Suppressor macrophage treated with lipopolysaccharide for 1 hour (primary cell): ENCODE measurements at places on chromosomes 6 and 20.

DNA sequence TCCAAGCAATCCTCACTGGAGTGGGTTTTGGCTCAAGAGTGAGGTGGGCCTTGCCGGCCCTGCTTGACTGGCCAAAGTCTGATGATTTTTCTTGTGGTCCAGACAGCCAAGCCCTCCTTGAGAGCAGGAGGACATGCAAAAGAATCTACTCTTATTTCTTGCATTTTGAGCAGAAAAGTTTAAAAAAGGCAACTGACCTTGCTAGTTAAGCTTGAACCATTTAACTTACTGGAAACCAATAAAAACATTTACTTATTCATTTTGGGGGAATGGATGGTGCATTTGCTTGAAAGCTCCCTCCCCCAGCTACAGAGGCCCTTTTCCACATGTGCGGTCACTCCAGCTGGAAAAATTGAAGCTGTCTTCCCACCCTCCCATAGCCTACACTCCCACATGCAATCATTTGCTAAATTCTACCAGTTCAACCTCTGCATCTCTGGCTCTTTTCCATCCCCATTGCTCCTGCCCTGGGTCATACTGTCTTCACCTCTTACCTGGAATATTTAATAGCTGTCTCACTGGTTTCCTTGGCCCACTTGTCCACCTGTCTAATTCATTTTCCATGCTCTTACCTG is 527.9 kb downstream of the DHX35 start:
- no peak for DNase-seq

- DNase-seq: peak; percentile 24
Measured at GRCh38 chr6:137637121-137637520, 142.9 kb upstream of the OLIG3 start.

- DNase-seq: no peak
Measured at GRCh38 chr6:33690766-33691165, 20.7 kb downstream of the UQCC2 start.

GRCh38 chr20:6185268-6185667 is 62.4 kb upstream of the FERMT1 start:
- DNase-seq: no peak

- DNase-seq: peak; percentile 70
Measured at GRCh38 chr20:23668477-23668951, 20.3 kb downstream of the CST4 start.

DNA sequence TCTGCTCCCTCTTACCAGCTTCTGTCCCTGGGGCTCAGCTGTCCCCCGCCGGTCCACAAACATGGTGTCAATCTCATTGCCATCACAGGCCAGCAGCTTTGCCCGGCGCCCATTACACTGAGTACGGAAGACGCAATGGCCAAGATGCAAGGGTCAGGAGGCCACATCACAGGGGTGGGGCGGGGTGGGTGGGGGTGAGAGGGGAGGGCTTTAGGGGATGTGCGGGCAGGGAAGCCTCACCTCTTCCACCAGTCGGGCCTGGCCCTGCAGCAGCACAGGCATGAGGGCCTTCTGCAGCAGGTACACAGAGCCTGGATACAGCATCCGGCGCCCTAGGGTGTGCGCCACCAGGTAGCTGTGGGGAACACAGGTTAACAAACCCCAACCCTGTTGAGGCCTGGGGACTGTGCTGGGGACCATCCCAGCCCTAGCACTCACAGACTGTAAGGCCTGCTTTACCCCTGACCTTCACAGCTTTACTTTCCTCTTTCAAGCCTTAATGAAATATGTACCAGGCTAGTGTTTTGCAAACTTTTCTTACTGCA is 10.8 kb upstream of the LY6G5C start:
- no peak for DNase-seq

- no peak for DNase-seq
Measured at GRCh38 chr6:41741625-41742490, 5.3 kb downstream of the PGC start.

DNA sequence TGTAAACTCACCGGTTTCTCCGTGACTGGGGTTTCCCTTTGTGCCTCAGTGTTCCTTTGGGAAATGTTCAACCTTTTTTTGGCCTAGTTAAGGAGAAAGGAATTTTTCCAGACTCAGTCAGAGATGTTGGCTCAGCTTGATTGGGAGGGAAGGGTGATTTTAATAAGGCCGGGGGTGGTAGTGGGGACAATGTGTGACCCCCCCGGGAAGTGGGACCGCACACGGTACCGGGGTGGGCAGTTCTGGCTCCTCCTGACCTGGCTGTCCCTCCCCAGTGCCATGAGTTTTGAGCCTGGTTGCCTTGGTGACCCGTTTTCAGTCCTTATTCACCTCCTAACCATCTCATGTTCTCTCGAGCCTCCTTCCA is 132.7 kb downstream of the SNX5 start:
- DNase-seq: no peak

DNA sequence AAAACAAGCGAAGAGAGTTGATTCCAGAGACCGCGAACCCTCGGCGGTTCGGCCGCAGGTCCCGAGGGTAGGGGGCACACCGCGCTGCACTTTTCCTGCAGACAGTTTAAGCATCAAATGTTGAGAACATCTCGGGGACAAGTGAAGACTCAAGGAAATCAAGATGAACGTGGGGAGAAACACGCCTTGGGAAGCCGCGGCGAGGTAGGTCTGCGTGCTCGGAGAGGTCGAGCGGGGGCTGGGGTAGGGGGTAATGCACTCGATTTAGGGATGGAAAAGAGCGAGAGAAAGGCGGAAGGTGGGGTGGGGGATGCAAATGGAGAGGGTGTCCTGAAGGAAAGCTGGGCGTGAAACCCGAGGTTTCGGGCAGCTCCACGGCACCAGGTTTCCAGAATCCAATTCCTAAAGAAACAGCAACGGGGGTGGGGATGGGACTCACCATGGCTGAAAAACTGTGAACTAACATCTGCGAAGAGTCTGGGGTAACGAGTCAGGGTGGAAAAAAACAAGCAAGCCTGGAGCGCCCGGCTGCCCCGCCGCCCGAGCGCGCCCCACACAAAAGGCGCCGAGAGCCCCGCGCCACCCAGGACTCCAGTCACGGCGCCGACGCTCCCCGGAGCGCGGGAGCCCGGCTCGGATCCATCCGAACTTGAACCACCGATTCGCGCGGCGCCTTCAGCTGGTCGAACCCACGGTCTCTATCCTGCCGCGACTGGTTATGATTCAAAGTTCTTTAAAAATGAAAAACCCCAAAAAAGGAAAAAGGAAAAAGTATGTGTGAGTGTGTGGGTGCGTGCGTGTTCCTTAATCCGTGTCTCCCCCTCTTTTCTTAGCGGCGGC is 3.5 kb downstream of the TFAP2A start:
- peak; percentile 41 for DNase-seq

DNA sequence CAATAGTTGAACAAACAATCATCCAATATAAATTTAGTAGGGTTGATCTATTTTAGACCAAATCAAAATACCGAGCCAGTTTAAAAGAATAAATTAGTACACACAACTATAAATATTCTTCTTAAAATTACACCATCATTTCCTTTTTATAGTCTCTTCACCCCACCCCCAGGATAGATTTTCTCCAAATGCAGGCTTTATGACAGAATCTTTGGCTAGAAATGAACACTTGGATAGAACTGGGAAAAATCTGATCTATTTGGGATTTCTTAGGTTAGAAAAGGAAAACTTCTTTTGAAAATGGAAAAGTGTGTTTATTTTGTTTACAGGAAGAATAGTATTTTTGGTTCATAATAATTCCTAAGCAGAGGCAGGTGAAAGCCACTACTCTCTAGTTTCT is 74.6 kb downstream of the HMGN3 start:
- no peak for DNase-seq

DNA sequence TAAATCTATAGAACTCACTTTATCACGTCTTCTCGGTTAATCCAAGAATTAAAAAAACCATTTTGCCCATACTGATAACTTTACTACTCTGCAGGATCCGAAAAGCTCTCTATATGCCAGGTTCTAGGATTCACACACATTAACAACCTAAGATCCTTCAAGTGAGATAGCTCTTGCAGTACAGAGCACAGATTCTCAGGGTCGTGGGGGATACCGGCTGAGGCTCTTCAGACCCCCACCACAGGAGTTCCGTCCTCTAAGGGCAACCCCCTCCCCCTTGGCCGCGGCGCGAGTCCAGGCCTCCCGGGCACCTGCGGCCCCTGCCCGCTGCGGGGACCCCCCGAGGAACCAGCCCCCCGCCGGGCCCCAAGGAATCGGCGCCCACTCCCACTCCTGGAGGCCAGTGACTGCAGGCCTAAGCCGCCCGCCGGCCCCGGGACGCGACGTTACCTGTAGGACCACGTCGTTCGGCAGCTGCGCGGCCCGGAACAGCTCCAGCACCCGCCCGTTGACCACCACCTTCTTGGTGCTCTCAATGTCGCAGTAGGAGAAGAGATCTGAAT is 892 bp downstream of the REPS1 start:
- DNase-seq: no peak

- DNase-seq: no peak
Measured at GRCh38 chr6:147161974-147162495, 42.2 kb upstream of the STXBP5 start.

GRCh38 chr6:113047148-113047547 is 700.0 kb downstream of the RFPL4B start:
- no peak for DNase-seq

DNA sequence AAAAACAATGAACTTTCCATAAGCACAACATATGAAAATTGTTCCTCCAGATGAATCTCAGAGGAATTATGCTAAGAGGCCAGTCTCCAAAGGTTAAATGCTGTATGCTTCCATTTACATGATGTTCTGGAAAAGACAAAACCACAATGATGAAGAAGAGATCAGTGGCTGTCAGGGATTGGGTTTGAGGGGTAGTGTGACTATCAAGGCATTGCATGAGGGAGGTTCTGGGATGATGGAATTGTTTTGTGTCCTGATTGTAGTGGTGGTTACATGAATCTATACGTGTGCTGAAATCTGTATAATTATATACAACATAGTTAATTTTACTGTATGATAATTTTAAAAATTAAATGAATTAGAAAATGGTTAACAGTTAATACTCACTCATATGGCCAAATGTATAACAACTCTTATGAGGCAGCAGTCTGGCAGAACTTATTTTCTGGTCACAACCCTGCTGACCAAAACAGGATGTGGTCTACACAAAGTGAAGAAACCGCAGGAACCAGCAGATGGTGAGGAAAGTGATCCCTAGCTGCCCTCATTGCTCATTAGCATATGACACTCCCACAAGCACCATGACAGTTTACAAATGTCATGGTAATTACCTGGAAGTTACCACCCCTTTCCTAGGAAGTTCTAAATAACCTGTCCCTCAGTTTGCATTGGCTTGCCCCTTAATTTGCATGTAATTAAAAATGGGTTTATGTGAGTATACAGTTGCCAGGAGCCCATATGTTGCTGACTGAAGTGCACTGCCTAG is 31.9 kb downstream of the NSFL1C start:
- peak; percentile 92 for DNase-seq

GRCh38 chr6:17469006-17469832 is 75.8 kb downstream of the CAP2 start:
- DNase-seq: no peak

DNA sequence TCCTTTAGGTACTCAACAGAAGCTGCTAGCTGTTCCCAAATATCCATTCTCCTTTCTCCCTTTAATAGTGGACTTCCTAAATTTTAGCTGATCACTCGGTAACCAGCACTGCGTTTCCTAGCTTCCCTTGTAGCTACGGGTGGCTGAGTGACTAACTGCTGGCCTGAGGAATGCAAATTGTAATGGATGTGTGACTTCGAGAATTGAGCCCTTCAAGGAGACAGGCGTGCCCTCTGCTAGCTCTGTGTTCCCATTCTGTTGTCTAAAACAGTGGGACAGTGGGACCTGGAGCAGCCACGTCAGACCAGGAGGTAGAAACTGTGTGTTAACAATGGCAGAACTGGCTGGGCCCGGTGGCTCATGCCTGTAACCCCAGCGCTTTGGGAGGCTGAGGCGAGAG is 56.5 kb downstream of the SCML4 start:
- no peak for DNase-seq

GRCh38 chr20:25230166-25230831 is 17.6 kb upstream of the PYGB start:
- DNase-seq: no peak

- no peak for DNase-seq
Measured at GRCh38 chr6:140858381-140858971, 1274.2 kb upstream of the GJE1 start.

GRCh38 chr6:99607416-99608036 is 893 bp downstream of the PRDM13 start:
- DNase-seq: no peak

- no peak for DNase-seq
Measured at GRCh38 chr6:125509477-125509876, 207.7 kb upstream of the HDDC2 start.

DNA sequence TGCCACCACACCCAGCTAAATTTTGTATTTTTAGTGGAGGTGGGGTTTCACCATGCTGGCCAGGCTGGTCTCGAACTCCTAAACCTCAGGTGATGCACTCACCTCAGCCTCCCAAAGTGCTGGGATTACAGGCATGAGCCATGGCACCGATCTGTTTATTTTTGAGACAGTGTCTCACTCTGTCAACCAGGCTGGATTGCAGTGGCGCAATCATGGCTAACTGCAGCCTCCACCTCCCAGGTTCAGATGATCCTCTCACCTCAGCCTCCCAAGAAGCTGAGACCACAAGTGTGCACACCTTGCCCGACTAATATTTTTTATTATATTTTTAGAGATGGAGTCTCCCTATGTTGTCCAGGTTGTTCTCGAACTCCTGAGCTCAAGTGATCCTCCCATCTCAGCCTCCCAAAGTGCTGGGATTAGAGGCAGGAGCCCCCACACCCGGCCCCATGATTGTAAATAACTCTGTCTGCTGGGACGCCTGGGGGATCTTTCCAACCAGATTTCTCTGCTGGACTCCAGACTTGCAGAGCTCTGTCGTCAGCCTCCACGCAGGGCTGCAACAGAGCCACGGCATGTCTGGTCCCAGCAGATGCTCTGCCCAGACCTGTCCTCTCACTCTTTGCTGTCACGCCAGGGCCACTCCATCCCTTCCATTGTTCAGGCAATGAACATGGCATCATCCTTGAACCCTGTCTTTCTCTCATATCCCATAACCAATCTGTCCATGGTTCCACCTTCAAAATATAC is 25.3 kb downstream of the SYNJ2 start:
- no peak for DNase-seq

DNA sequence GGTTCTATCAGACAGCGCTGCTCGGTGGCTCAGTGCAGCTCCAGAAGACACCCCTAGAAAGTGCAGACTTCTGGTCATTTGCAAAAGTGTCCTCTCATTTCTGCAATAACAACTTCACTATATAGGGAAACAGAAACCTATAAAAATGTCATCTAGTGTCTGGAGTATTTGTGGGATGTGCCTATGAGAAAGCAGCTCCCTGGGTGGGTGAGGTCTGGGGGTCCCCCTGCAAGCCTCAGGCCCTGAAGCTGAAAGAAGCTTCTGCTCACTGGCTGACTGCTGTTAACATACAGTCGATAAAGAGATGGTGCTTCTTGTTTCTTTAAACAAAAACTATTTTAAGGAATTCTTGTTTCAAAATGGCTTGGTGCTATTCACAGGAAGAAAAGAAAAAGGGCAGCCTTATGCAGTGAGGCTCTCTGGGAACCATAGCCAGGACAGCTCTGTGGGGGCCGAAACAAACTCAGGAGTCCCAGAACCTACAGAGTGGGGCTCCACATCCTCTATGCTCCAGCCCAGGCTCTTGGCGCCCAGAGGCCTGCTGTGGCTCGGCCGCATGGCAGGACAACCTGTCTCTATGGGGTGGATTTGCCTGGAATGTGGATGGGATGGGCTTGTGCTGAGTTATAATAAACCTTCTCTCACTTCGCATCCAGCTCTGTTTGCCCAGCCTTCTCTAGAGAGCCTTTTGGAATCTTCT is 109.7 kb downstream of the BANF2 start:
- DNase-seq: no peak
